HepG2 (cell line): ENCODE measurements at places on chromosomes 13 and 19. TPM values are rescaled to one million over a fixed set of nuclear protein-coding genes. Genes with fewer than 3 reads are reported as not detected.

GRCh38 chr13:53445686-53446085 is 417.1 kb downstream of the OLFM4 start:
- no peak for DNase-seq

DNA sequence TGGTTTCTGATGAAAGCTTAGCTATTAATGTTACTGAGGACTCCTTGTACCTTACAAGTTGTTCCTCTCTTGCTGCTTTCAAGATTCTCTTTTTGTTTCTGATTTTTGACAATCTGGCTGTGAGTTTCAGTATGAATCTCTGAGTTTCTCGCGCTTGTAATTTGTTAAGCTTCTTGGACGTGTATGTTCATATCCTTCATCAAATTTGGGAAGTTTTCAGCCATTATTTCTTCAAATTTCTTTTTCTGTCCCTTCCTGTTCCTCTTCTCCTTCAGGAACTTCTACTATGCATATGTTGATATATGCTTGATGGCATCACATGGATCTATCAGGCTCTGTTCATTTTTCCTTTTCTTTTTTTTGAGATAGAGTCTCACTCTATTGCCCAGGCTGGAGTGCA is 5.6 kb upstream of the URI1 start:
- no peak for DNase-seq

Gene MIA
- not detected in 2 replicates for total RNA-seq

Gene ELANE
- not detected in 2 replicates for total RNA-seq

Gene ZNF132
- total RNA-seq = not detected in 2 replicates

- peak; percentile 18 for DNase-seq
These were observed 44.0 kb downstream of the KLF2 start for GRCh38 chr19:16368385-16369305.

Gene GPR180
- total RNA-seq = not detected in 2 replicates

Gene LILRB1
- not detected in 2 replicates for total RNA-seq

Gene VSTM2B
- total RNA-seq = not detected in 2 replicates

DNA sequence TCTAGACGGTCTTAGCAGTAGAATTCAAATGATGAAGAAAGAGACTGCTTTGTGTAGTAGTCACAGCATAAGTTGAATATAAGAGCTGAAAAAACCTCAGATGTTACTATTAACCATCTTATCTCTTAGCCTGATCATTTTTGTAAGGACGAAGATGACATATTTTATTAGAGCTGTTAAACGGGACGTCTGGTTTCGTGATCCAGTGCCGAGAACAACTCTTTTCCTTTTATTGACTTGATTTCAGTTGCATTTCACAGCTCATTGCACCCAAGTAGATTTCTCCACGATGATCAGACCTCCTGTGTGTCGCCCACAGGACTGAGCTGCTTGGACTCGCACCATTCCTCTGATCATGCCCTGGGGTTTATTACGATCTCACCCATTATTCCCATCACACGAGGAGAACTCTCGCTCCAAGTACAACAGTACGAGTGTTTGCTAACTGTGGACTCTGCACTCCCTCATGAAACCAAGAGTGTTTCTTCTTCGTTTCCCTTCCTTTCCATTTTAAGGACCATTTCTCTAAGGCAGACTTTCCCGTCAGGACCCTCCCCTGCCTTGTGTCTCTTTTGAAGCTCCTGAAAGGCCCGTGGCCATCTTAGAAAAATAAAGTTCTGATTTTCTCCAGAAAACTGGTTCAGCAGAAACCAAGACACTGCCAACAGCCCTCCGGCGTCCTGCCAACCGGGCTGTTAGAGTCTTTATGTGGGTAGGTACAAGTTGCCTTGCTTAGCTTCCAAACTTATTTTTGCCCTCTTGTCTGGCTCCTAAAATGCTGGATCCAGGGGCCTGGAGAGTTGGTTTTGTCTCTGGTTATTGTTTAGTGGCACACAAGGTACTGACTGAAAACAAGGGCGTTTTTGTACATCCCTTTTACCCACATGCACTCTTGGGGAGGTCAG is 48.2 kb upstream of the RNF113B start:
- DNase-seq = no peak

GRCh38 chr13:99053636-99054233 is 75.9 kb upstream of the DOCK9 start:
- DNase-seq = no peak
